ENCODE measurements at places on chromosomes 2 and 18.

- no peak for DNase-seq
Measured at GRCh38 chr2:191565647-191566198, 112.2 kb upstream of the NABP1 start.

- no peak for DNase-seq
Measured at GRCh38 chr2:75162897-75163296, 36.4 kb downstream of the TACR1 start.

GRCh38 chr18:10530002-10530401 is 4.2 kb downstream of the NAPG start:
- no peak for DNase-seq

- DNase-seq = no peak
Measured at GRCh38 chr18:11078491-11078890, 70.9 kb downstream of the PIEZO2 start.

GRCh38 chr2:200625958-200626363 is 40.1 kb downstream of the AOX1 start:
- DNase-seq = no peak

- no peak for DNase-seq
Measured at GRCh38 chr18:63216516-63217311, 102.9 kb downstream of the BCL2 start.

- DNase-seq = no peak
Measured at GRCh38 chr2:118185210-118186109, 97.2 kb downstream of the INSIG2 start.

DNA sequence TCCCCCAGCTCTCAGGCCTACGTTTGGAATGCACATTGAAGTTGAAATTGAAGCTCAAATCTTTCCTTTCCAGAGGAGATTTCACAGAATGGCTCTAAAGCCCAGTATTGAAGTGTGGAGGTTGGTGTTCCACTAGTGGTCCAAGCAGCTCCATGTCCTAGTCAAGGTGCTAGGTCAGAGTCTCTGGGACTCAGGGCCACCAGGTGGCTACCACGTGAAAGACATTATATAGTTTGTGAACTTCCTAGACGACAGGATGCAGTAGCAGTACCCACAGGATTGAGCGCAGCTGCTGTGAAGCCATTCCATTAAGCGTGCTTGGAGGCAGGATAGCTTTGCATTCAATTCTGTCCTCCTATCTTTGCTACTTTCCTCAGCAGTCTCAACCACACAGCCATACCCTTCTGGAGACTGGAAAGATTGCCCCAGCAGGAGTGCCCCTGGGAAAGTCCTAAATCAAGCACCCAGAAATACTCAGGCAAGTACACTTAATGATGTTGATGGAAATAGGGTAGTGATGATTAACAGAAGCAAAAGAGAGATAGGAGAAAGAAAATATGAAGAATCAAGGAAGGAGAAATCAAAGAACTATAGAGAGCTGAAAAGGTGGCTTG is 4.7 kb upstream of the TGFA start:
- DNase-seq = no peak

DNA sequence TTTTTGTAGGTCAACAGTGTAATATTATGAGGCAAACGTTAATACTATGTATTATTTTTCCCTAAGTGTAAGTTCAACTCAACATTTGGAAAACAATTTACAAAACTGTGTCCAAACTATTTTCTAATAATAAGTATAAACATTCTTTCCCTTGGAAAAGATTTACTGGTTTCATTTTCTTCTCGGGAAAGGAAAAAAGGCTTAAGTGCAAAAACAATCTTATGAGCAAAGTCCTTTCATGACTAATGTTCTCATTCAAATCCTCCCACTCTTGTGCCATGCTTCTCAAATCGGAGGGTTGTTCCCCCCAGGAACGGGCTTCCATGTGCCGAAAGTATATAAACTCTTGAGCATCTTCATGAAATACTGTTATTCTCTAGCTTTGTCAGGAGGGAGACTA is 19.8 kb upstream of the L3MBTL4 start:
- no peak for DNase-seq

DNA sequence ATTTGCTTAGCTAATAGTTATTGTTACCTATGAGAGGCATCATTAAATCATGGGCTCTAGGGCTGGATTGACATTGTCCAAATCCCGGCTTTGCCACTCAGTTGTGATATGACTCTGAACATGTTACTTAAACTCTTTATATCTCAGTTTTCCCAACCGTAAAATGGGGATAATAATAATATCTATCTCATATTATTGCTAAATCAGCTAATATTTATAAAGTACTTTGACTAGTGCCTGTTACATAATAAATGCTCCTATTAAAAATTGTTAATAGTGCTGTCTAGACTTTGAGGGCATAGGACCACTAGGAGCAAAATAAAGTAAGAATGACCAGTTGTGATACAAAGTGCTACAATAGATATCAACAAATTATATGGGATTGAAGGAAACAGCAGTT is 376.3 kb upstream of the FIGN start:
- no peak for DNase-seq

DNA sequence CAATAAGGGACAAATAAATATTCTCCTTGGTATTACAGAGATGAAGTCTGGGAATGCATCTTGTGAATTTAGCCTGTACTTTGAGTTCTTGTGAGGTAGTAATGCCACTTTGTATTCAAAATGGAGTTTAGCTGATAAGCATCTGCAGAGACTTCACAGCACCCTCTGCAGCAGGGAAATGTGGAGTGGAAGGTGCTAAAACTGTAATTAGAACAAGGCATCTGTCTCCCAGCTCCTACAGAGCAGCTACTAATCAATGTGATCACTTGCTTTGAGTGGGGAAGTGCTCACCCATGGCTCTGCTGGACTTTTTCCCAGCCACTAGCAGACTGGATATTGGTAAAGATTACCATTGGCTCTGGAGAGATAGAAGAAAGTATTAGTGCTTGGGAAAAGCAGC is 56.2 kb upstream of the TMEFF2 start:
- DNase-seq = no peak

DNA sequence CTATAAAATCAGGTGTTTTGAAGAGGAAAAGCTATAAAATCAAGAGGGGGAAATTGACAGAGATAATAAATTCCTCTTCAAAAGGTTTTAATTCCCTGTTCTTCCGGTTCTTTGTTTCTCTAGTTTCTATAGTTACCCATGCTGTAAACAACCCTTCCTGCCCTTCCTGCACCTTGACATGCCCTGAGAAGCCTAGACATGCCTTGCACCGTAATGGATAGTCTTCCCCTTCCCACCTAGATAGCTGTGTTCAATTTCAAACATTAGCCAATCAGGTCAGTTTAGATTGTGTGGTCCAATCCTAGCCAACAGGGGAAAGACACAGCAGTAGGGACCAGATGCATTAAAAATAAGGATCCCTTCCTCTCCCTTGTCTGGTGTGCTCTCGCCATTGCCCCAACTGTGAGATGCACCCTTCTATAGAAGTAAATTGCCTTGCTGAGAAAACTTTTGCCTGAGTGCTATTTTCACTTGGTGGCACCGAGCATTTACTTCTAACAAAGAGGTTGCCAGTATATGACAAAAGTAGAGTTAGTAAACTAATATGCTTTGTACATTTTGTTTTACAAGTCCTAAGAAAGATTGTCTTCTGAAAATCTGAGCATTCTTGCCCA is 27.1 kb downstream of the SULT1C4 start:
- DNase-seq = no peak

- no peak for DNase-seq
Measured at GRCh38 chr2:85288244-85288725, 39.5 kb downstream of the TGOLN2 start.

- no peak for DNase-seq
Measured at GRCh38 chr2:59395119-59395518, 1154.0 kb upstream of the FANCL start.

- DNase-seq = no peak
Measured at GRCh38 chr2:69572641-69573040, 70.9 kb downstream of the AAK1 start.

DNA sequence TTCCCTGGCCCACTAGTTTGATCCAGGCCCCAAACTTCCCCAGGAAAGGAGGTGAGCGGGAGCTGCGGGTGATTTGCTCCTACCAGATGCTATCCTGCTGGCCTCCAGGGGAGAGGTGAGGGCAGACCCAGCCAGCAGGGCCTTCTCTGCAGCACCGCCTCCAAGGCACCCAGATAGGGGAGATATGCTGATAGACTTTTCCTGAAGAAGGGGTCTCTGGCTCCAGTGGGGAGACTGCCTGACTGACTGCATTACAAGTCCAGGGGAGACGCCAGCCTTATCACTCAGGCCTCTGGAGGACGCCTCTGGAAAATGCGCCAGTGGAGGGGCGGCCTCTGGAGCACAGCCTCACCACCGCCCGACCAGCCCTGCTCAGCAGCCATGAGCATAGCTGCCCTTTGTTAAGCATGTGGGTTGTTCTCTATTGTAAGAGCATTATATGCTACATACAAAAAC is 60.6 kb upstream of the SMAD7 start:
- DNase-seq = no peak

GRCh38 chr18:55779691-55780585 is 191.9 kb upstream of the TCF4 start:
- DNase-seq = no peak

- DNase-seq = no peak
Measured at GRCh38 chr18:13900633-13901032, 14.7 kb downstream of the MC2R start.

DNA sequence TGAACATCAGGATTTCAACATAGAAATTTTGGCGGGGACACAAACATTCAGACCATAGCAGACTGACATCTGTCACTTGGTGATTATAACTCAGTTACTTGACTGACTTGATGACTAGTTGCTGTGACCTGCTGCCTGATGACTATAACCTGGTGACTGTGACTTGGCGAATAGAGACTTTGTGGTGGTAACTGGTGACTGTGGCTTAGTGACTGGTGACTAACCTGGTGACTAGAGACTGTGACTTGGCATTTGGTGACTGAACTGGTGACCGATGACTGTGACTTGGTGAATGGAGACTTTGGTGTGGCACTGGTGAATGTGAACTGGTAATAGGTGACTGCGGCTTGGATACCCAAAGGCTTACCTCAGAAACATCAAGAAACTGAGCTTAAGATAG is 563.1 kb upstream of the FAM98A start:
- no peak for DNase-seq

DNA sequence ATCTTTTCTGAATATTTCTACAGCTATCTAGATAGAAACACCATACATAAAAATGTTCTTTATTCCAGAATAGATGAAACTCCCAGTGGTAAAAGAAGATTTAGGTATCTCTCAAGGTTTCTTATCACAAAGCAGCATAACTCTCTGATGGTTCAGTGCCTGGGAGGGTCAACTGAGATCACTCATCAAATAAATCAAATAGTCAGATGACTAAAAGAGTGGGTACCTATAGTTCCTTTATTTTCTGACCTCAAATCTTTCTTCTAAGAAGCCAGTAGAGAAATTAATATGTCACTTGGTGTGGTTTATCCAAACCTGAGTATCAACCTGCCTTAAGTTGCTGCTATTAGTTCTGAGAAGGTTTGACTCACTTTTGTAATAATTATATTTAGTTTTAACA is 120.9 kb downstream of the TMEFF2 start:
- DNase-seq = no peak

DNA sequence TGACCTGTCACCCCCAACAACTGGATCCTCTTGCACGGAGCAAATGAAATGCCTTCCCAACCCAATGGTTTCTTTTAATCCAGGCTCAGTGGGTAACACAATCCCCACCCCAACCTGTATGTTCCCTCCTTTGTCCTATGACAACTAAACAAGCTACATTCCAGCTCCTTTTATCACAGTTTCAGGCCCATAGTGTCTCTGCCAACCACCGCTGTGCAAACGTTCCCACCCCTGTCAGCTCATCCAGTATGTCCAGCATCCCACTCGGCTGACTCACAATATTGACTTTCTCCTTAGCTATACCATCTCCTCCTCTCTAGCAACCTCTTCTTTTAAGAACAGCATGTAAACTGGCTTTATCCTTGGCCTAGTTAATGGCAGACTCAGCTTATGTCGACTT is 117.9 kb upstream of the PPP1CB start:
- no peak for DNase-seq

GRCh38 chr2:207252979-207253645 is 87.4 kb upstream of the KLF7 start:
- DNase-seq = no peak

- no peak for DNase-seq
Measured at GRCh38 chr2:211077216-211077767, 520.9 kb downstream of the CPS1 start.

DNA sequence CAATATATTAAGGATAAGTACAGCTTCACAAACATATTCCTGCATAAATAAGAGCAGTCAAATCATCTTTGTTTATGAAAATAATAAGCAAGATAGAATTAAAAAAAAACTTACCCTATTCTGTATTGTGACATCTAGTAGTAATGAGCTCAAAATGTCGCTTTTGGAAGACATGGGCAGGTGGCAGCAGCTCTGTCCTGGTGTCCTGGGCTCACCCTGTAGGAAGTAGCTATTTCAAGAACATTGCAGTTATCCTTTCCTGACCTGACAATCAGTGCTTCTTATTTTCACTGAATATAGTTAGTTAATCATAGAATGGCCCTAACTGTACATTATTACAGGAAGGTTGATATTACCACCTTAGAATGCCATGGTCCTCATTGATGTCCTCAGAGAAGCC is 229.1 kb downstream of the BABAM2 start:
- no peak for DNase-seq

GRCh38 chr2:38217401-38218188 is 141.6 kb upstream of the CYP1B1 start:
- no peak for DNase-seq

- no peak for DNase-seq
Measured at GRCh38 chr2:170106102-170106840, 71.7 kb upstream of the MYO3B start.

GRCh38 chr2:84901593-84902120 is 3.8 kb upstream of the TMSB10 start:
- no peak for DNase-seq

- DNase-seq = no peak
Measured at GRCh38 chr2:60318544-60318943, 234.9 kb downstream of the BCL11A start.

DNA sequence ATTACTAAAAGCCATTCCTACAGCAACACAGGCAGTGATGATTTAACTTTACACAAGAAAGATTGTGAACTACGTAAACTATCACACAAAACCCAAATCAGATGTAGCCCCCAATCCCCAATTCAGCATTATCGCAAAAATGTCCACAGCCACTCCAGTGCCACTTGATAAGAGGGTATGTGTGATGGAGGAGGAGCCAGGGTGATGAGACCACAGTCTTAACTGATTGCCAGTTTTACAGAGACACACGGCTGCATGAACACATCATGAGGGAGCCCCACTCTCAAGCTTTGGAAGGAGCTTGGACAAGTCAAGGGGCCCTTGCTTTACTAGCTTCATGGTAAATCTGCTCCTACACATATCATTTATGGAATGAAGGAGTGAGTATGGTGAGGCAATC is 116.0 kb downstream of the FAM161A start:
- DNase-seq = no peak
